ENCODE measurements at places on chromosomes 2 and 18. TPM values are rescaled to one million over a fixed set of nuclear protein-coding genes. Genes with fewer than 3 reads are reported as not detected.

GRCh38 chr18:70380915-70381896 is 92.4 kb downstream of the SOCS6 start:
- DNase-seq, result no peak

- DNase-seq, result no peak
Observed at GRCh38 chr2:180739070-180739469, 241.3 kb upstream of the UBE2E3 start.

GRCh38 chr18:35508746-35509338 is 11.1 kb upstream of the INO80C start:
- DNase-seq, result no peak

DNA sequence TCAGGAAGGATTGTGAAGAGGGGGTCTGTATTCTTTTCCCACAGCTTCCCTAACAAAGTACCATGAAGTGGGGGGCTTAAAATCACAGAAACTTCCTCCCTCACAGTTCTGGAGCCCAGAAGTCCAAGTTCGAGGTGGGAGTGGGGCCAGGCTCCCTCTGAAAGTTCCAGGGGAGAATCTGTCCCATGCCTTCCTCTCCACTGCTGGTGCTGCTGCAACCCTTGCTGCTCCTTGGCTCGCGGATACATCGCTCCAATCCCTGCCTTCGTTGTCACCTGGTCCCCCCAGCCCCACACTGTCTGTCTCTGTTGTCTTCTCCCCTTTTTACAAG is 134.1 kb downstream of the DDX1 start:
- DNase-seq, result no peak

DNA sequence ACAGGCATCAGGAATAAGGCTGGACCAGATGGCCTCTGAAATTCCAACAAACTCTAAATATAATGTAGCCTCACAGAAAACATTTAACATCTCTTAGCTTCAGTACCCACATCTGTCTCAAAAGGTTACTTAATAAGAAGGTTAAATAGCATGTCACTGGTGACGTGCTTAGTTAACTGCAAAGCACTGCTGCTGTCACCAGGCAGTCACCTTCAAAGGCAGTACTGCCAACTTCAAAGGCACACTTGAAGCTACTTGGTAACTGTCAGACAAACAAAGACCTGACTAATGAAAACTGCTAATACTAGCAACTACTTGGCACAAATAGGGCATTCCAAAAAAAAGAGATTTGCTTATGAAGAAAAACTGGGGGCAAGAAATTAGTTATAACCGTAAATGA is 36.2 kb downstream of the EPG5 start:
- no peak for DNase-seq

- no peak for DNase-seq
Observed at GRCh38 chr2:189150033-189150432, 29.5 kb downstream of the COL5A2 start.

- peak; percentile 78 for DNase-seq
Observed at GRCh38 chr18:48100165-48100575, 169.7 kb upstream of the SMAD2 start.

The SULT1C4 gene
- total RNA-seq, result 36.0 TPM

The CCDC178 gene
- 3.4 TPM for total RNA-seq

The TMEM163 gene
- total RNA-seq, result 13.7 TPM

DNA sequence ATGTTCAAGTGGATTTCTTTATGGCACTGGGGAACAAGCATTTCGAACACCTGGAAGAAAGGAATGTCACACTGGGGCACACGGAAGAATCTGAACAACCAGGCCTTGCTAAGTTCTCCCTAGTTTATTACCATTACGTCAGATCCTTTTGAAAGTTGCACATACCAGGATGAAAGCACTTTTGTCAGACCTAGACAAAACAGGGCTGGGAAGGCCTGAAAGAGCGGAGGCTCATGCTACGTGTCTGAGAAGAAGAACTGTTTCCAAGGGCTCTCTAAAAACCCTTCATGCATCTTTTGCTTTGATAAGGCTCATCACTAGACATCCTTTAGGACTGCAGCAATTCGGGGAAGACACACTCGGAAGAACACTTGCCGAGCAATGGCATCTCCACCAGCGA is 15.4 kb upstream of the SLC25A52 start:
- DNase-seq, result peak; percentile 11

GRCh38 chr18:24009651-24010333 is 4.8 kb upstream of the TTC39C start:
- no peak for DNase-seq

DNA sequence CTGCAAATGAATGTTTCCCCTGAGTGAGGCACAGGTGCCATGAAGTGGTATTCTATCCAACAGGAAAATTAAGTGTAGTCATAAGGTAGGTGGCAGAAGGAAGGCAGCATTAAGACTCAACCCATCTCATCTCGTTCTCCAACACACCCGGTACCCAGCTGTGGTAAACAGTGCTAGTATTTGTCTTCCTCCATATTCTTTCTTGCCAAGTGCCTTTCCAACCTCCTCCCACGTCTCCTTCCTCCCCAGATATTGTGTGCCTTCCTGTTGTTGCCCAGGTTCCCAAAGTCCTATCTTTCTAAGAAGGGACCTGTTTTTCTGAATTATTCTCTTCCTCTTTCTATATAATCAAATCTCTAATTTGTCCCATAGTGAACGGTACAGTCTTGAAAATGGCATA is 83.5 kb downstream of the CRIM1 start:
- DNase-seq, result no peak

- DNase-seq, result no peak
Observed at GRCh38 chr18:78416853-78417252, 562.8 kb upstream of the SALL3 start.

- no peak for DNase-seq
Observed at GRCh38 chr2:55099878-55100820, 49.9 kb upstream of the RTN4 start.

DNA sequence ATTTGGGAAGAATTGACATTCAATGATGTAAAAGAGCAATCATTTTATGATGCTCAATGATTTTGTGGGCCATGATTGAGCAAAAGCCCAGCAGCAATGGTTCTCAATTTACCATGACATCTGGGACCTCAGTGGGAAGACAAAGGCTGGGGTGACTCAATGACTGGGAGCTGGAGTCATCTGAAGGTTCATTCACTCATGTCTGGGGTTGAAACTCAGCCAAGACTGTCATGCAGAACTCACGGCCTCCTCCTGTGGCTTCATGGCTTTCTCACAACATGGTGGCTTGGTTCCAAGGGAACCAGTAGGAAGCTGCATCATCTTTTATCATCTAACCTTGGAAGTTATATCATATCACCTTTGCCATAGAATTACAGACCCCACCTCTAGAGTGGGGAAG is 45.1 kb upstream of the CD226 start:
- no peak for DNase-seq

- DNase-seq, result no peak
Observed at GRCh38 chr2:4862031-4862430, 830.2 kb upstream of the SOX11 start.

DNA sequence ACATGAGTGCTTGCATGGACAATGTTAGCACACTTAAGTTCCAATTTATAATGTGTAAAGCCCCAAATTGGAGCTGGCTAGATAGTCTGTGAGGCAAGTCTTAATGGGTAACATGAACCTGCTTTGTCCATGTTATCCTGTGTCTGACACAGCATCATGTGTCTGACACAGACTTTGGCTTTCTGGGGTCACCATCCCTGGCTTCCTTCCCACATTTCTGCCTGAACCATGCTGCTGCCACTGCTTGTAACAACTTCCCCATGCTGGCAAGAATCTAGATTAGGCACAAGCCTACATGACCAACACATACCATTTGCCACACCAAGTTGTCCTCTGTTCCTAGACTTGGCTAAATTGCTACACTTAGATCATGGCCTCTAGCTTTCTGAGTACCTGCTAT is 49.8 kb upstream of the ZBTB7C start:
- no peak for DNase-seq

DNA sequence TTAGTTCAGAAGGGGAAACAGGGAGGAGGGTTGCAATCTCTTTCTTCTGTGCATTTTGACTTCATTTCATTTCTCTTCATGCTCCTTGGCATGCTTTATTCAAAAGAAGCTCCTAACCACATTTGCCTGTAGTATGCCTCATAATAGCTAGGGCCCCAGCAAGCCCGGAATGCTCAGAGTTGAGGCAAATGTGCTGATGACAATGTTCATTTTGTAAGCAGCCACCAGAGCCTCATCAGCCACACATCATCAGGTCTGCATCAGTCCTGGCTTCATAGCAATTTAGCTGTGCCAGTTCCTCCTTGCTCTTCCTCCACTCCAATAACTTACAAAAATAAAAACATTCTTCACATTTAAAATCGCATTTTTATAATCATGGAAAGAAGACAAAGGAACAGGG is 65.4 kb upstream of the MMADHC start:
- DNase-seq, result no peak

DNA sequence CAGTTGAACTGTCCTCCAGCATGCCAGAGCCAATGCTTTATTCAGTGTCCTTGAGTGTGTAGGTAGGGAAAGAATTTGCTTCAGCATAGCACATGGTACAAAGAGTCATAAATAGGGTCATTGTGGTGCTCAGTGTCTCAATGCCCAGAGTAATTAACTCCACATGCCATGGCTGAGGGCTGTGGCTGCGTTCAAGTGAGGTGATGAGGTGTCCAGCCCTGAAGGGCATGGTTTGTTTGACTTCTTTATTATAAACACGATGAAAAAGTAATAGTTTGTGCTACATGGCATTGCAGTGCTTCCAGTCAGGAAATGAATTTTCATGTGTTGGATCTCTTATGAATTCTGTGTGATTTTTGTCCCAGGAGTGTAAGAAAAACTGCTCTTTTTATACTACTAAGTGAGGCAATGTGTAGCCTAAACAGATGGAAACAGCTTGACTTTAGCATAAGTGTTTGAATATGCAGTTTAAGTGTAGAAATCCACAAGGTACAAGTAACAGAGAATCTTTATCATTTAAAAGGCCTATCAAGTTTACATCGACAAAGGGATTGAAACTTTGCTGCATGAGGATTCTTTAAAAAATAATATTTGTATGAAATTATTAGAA is 507.9 kb upstream of the CDH2 start:
- DNase-seq, result no peak

The ANKRD30BL gene
- 15.3 TPM for total RNA-seq

DNA sequence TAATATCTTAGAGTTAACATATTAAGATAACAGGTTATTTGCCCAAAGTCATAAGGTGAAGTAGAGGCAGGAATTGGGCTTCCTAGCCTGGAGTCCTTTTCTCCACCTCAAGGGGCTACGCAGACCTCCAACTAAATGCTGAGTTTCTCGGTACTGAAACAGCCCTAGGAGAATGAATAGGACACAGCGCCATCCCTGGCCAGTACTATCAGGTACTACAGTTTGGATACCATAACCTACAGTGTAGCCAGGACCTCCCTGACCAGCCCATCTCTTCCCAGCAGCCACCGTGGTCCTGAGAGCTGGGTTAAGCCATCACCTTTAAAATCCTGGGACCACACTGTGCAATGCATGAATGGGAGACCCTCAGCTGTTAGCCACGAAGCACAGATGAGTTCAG is 15.7 kb downstream of the CASP8 start:
- no peak for DNase-seq

GRCh38 chr2:96763511-96764252 is 3.0 kb downstream of the CNNM4 start:
- DNase-seq, result no peak

DNA sequence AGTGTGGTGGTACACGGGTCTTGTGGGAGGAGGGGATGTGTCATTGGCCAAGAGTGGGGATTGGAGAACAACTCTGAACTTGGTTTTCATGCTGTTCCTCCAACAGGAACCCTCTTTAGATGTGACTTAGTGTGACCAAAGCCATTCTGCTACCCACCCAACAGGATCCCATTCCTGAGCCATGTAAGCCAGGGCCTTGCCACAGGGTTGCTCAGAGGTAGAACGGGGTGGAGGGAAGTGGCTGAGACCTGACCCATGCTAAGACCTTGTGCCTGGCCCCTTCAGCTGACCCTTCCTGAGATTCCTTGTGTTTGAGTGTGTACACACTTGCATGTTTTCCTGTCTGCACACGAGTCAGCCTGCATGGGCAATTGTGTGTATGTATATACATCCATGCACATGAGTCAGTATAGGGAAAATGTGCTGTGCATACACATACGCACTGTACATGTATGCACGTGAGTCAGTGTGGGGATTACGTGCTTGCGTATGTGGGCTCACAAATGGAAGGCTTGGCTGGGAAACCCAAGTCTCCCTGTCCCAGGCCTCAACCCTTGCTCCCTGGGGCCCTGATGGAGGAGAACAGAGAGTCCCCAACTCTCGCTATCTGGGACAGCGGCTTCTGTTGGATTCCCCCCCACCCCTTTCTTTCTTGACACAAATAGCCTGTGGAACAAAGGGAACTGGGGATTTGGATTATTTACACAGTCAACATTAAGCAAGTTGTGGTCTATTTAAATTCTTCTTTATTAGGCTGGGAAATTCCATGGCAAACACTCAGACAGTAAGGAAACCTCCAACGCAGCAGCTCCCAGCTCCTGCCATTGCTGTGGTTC is 339.8 kb downstream of the DYSF start:
- DNase-seq, result no peak

DNA sequence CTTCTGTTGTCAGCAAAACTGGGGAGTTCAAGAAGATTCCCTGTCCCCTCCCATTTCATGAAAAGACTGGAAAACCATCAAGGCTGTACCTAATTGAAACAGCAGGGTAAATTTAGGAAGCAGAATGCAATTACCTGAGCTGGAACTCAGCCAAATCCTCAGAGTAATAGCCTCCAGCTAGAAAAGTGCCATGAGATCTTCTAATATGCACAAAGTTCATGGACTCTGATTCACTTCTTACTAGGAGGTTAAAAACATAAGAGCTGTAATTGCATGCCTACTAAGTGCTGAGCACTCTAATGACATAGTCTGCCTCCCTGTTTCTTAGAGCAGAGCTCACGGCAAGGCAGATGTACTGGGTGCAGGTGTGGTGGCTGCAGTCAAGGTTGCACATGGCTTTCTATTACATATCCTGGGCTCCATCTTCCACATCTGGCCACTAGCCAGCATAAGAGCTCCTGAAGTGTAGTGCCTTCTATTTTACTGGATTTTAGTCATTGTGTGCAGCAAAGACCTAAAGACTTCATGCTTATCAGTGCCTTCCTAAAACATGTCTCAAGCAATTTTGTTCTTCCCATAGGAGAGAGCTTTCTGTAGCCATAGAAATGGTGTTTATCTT is 341.7 kb downstream of the PTPRM start:
- DNase-seq, result peak; percentile 64

GRCh38 chr2:225893151-225893550 is 493.6 kb downstream of the NYAP2 start:
- no peak for DNase-seq

GRCh38 chr18:902229-902628 is 2.4 kb upstream of the ADCYAP1 start:
- no peak for DNase-seq

DNA sequence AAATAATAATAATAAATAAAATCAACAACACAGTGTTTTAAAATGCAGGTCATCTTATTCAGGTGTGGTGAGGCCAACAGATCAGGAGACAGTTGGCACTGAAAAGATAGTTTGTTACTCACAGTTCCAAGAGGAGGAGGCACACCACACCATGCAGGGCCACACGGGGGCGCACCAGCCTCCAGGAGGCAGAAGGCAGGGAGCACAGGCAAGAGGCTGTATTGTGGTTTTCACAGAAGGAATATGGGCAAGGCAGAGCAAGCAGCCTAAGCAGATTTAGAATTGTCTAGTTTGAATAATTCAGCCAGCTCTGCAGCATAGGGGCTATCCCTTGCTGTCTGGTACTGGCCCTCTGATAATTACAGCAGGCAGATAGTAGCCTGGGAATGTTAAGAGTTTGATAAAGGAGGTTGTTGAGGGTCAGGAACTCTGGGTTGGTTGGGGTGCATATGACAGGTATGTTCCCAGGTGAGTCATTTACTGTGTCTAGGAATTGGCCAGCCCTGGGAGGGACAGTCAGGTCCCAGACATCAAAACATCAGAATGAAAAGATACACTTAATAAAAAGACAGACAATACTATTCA is 31.3 kb downstream of the KIAA2012 start:
- DNase-seq, result no peak

The MC5R gene
- 0.30 TPM for total RNA-seq

The CRYGC gene
- not detected for total RNA-seq

Data from spinal cord (tissue), 10 donors.